ENCODE measurements at places on chromosomes 4 and X. TPM values are rescaled to one million over a fixed set of nuclear protein-coding genes. Genes with fewer than 3 reads are reported as not detected.

GRCh38 chr4:145881989-145882388, 56.6 kb downstream of the ZNF827 start:
- peaks cover 27% of the 10 kb centered on the region for H3K36me3 ChIP-seq
- H3K27ac ChIP-seq: no peak overlapping the region
- H3K4me1 ChIP-seq: peaks cover 23% of the 10 kb centered on the region

GRCh38 chr4:86834901-86835300, 14.3 kb downstream of the SLC10A6 start:
- no peak for DNase-seq
- no peak overlapping the region for H3K4me3 ChIP-seq
- peaks cover 2% of the 10 kb centered on the region for H3K27me3 ChIP-seq
- no peak overlapping the region for H3K27ac ChIP-seq
- H3K36me3 ChIP-seq: no peaks in the 10 kb centered on the region

GRCh38 chrX:25548811-25549210, 533.0 kb upstream of the ARX start:
- no peak for DNase-seq
- H3K27ac ChIP-seq: no peak overlapping the region
- H3K27me3 ChIP-seq: no peaks in the 10 kb centered on the region
- H3K4me1 ChIP-seq: no peaks in the 10 kb centered on the region

The ARHGAP36 gene
- total RNA-seq: not detected

- H3K27ac ChIP-seq: no peak overlapping the region
- peaks cover 6% of the 10 kb centered on the region for H3K27me3 ChIP-seq
- no peak overlapping the region for H3K4me3 ChIP-seq
Observed at GRCh38 chrX:1661048-1661921, 46.4 kb downstream of the ASMT start.

DNA sequence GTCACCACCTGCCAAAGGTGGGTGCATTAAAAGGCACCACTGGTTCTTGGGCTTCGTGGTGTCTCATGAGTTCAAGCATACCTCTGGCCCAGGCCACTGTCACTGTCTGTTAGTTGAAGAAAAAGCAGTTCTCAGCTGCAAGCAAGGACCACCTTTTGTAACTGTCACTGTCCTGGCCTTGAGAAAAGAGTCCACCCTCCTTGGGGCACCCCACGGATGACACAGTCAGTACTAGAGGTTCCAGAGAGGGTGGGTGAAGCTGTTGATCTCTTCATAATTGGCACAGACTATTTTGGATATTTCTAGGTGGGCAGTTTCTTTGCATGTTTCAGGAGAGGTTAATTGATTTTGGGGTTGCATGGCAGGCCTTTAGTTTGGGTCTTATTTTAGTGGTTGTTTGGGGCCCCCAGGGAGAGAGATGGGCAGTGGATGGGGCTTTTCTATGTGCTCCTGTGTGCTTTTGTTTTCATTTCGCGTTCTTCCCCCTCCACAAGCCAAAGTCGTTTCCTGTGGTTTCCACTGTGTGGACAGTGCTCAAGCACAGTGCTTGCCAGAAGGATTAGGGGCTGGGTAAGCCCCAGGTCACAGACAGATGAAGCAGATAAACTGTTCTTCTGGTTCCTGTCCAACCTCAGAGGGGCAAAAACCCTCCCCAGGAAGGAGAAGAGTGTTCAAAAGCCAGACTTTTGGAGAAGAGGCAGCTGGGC, 156.2 kb upstream of the PPP1R2C start:
- no peak overlapping the region for H3K27ac ChIP-seq
- no peaks in the 10 kb centered on the region for H3K36me3 ChIP-seq
- no peaks in the 10 kb centered on the region for H3K27me3 ChIP-seq

- peaks cover 2% of the 10 kb centered on the region for H3K27me3 ChIP-seq
- no peak overlapping the region for H3K27ac ChIP-seq
- no peaks in the 10 kb centered on the region for H3K4me1 ChIP-seq
- H3K4me3 ChIP-seq: no peak overlapping the region
- H3K36me3 ChIP-seq: no peaks in the 10 kb centered on the region
- no peak for DNase-seq
Observed at GRCh38 chr4:152158225-152158624, 377.7 kb downstream of the FBXW7 start.

DNA sequence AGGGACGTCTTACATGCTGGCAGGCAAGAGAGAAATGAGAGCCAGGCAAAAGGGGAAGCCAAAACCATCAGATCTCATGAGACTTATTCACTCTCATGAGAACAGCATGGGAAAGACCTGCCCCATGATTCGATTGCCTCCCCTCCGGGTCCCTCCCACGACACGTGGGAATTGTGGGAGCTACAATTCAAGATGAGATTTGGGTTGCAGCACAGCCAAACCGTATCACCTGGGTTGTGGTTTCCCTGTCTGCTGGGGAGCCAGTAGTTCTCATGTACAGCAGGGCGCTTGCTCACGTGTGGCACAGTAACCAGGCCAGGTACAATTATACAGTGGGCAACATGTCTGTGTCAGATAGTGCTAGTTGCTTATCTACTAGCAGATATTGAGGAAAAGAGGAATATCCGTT, 11.1 kb upstream of the RS1 start:
- no peak overlapping the region for H3K4me3 ChIP-seq
- DNase-seq: no peak
- peaks cover 3% of the 10 kb centered on the region for H3K27me3 ChIP-seq
- no peak overlapping the region for H3K27ac ChIP-seq
- H3K36me3 ChIP-seq: no peaks in the 10 kb centered on the region
- H3K4me1 ChIP-seq: peaks cover 4% of the 10 kb centered on the region

DNA sequence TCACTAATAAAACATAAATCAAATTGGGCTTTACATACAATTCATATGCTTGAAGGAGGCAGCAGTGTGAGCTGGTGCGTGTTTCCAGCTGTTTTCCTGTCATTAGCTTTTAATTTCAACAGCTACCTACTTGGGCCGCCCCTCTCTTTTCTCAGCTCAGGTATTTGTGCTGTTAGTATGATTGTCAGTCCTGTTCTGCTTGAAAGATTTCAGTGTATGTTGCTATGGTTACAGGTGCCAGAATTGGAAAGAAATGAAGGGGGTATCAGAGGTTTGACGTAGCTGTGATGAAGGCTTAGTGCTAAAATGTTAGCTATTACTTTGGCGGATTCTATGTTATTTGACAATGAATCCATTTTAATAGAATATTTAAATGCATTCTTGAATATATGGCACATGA, 440.3 kb downstream of the ZIC3 start:
- no peak for DNase-seq
- no peaks in the 10 kb centered on the region for H3K4me1 ChIP-seq
- H3K27ac ChIP-seq: no peak overlapping the region
- H3K27me3 ChIP-seq: no peaks in the 10 kb centered on the region
- H3K4me3 ChIP-seq: no peak overlapping the region
- no peaks in the 10 kb centered on the region for H3K36me3 ChIP-seq

- H3K27me3 ChIP-seq: no peaks in the 10 kb centered on the region
- H3K4me1 ChIP-seq: peaks cover 18% of the 10 kb centered on the region
- H3K36me3 ChIP-seq: no peaks in the 10 kb centered on the region
- DNase-seq: no peak
- H3K4me3 ChIP-seq: no peak overlapping the region
Observed at GRCh38 chrX:38868941-38869401, 67.7 kb downstream of the MID1IP1 start.

The PITX2 gene
- total RNA-seq: 11.9 TPM

The RADX gene
- 3.1 TPM for total RNA-seq

GRCh38 chr4:75338352-75338880, 175.8 kb downstream of the RCHY1 start:
- no peak overlapping the region for H3K4me3 ChIP-seq
- DNase-seq: no peak
- no peaks in the 10 kb centered on the region for H3K36me3 ChIP-seq
- no peak overlapping the region for H3K27ac ChIP-seq
- H3K4me1 ChIP-seq: no peaks in the 10 kb centered on the region
- H3K27me3 ChIP-seq: no peaks in the 10 kb centered on the region

- no peak overlapping the region for H3K27ac ChIP-seq
- no peaks in the 10 kb centered on the region for H3K4me1 ChIP-seq
- peaks cover 3% of the 10 kb centered on the region for H3K27me3 ChIP-seq
- DNase-seq: no peak
- no peaks in the 10 kb centered on the region for H3K36me3 ChIP-seq
Observed at GRCh38 chr4:7083597-7084563, 16.0 kb upstream of the GRPEL1 start.

DNA sequence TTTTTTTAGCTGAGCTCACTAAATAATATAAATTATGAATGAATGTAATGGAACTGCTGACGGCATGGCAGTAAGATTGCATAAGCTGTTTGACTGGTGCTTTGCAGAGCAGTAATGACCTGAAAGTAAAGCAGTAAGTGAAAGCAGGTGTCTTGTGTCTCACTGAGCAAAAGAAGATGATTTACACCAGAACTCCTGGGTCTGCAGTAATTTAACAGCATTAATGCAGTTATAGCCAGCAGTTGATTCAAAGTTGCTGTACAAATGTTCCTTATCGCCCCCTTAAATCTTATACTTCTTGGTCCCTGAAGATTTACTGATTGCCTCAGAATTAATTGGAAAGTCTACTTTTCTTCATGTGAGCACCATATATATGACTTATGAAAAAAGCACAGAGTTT, 187.7 kb downstream of the DCTD start:
- H3K36me3 ChIP-seq: peaks cover 3% of the 10 kb centered on the region
- H3K4me1 ChIP-seq: no peaks in the 10 kb centered on the region
- H3K27ac ChIP-seq: no peak overlapping the region
- no peaks in the 10 kb centered on the region for H3K27me3 ChIP-seq
- no peak for DNase-seq
- H3K4me3 ChIP-seq: no peak overlapping the region

The ADH1A gene
- not detected for total RNA-seq

The RRH gene
- total RNA-seq: not detected

GRCh38 chr4:29970626-29971025, 749.5 kb upstream of the PCDH7 start:
- no peaks in the 10 kb centered on the region for H3K36me3 ChIP-seq
- H3K4me3 ChIP-seq: no peak overlapping the region
- no peaks in the 10 kb centered on the region for H3K4me1 ChIP-seq
- peak; percentile 11 for DNase-seq
- H3K27me3 ChIP-seq: no peaks in the 10 kb centered on the region

DNA sequence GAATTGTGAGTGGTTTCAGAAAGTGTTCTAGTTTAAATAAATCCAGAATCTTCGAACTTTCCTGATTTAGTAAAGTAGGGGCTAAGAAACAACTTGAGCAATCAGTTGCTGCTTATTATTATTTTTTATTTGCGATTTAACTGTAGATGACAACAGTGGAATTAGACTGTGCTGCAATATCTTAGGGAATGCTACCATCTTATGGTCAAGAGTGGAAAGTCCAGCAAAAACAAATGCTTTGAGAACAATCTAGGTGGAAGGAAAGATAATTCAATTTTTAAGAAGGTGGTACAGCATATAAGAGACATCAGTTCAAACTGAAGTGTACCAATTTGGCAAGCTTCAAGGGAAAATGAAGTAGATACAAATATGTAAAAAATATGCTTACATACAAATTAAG, 73.3 kb downstream of the CYLC1 start:
- no peaks in the 10 kb centered on the region for H3K27me3 ChIP-seq
- H3K36me3 ChIP-seq: no peaks in the 10 kb centered on the region
- H3K27ac ChIP-seq: no peak overlapping the region
- H3K4me3 ChIP-seq: no peak overlapping the region
- no peak for DNase-seq
- no peaks in the 10 kb centered on the region for H3K4me1 ChIP-seq

- H3K36me3 ChIP-seq: no peaks in the 10 kb centered on the region
Observed at GRCh38 chr4:147809211-147809610, 77.3 kb downstream of the ARHGAP10 start.

- no peak overlapping the region for H3K4me3 ChIP-seq
- H3K36me3 ChIP-seq: no peaks in the 10 kb centered on the region
- H3K4me1 ChIP-seq: peaks cover 2% of the 10 kb centered on the region
- H3K27me3 ChIP-seq: peaks cover 4% of the 10 kb centered on the region
- no peak for DNase-seq
Observed at GRCh38 chr4:55854129-55854528, 681 bp downstream of the EXOC1 start.

- H3K27me3 ChIP-seq: peaks cover 9% of the 10 kb centered on the region
- H3K4me1 ChIP-seq: peaks cover 12% of the 10 kb centered on the region
- H3K27ac ChIP-seq: no peak overlapping the region
- H3K36me3 ChIP-seq: no peaks in the 10 kb centered on the region
Observed at GRCh38 chrX:129650183-129650689, 4.5 kb downstream of the APLN start.

The FAM47A gene
- total RNA-seq: not detected

The TRIM60 gene
- total RNA-seq: not detected

GRCh38 chr4:105490523-105490922, 16.7 kb upstream of the PPA2 start:
- H3K27ac ChIP-seq: no peak overlapping the region
- DNase-seq: no peak
- H3K36me3 ChIP-seq: no peaks in the 10 kb centered on the region
- no peaks in the 10 kb centered on the region for H3K4me1 ChIP-seq

The TLR6 gene
- 0.85 TPM for total RNA-seq

The STBD1 gene
- 1.8 TPM for total RNA-seq

The ADD1 gene
- 337 TPM for total RNA-seq

- no peaks in the 10 kb centered on the region for H3K36me3 ChIP-seq
- no peaks in the 10 kb centered on the region for H3K4me1 ChIP-seq
- H3K4me3 ChIP-seq: no peak overlapping the region
- no peak for DNase-seq
- no peaks in the 10 kb centered on the region for H3K27me3 ChIP-seq
Observed at GRCh38 chr4:117488692-117489091, 403.3 kb upstream of the TRAM1L1 start.

- no peaks in the 10 kb centered on the region for H3K4me1 ChIP-seq
- DNase-seq: no peak
- H3K27ac ChIP-seq: no peak overlapping the region
- H3K36me3 ChIP-seq: no peaks in the 10 kb centered on the region
- H3K27me3 ChIP-seq: no peaks in the 10 kb centered on the region
- H3K4me3 ChIP-seq: no peak overlapping the region
Observed at GRCh38 chrX:125826774-125827451, 339.2 kb downstream of the DCAF12L2 start.

DNA sequence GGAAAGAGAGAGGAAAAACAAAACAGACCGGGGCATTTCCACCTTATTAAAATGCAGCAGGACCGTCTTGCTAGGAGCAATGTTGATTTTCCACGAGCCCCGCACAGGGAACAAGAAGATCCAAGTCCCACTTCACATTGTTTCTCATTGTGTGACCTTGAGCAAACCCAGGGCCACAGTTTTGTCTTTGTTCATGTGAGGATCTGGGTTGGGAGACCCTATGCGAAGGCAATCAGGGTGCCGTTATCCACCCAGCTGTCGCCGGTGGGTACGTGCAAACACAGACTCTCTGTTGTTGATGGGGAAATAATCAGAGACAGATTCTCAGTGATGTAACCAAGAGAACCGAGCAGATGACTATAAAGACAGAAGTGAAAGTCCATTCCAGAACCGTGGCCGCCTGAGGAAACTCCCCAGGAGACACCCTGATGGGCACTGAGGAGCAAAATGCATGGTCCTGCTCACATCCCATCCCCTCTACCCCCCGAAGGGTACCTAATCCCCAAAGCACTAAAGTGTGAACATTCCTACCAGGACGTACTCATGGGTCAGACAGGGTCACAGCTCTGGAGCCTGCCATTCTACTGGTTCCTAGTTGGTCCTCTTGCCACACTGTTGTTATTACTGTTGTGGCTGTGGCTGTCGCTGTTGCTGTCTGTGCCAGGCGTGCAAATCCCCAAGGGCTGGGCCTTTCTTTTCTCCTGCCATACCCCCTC, 102.7 kb upstream of the RBPJ start:
- no peaks in the 10 kb centered on the region for H3K36me3 ChIP-seq
- no peak for DNase-seq
- peaks cover 3% of the 10 kb centered on the region for H3K27me3 ChIP-seq
- no peak overlapping the region for H3K4me3 ChIP-seq
- H3K27ac ChIP-seq: no peak overlapping the region

- no peak overlapping the region for H3K27ac ChIP-seq
- no peak overlapping the region for H3K4me3 ChIP-seq
- DNase-seq: no peak
- no peaks in the 10 kb centered on the region for H3K27me3 ChIP-seq
- H3K36me3 ChIP-seq: peaks cover 3% of the 10 kb centered on the region
Observed at GRCh38 chrX:139738581-139738980, 30.6 kb upstream of the MCF2 start.

Measured in endothelial cell (in vitro differentiated cells).